Stomach (tissue), 19 donors: ENCODE measurements at places on chromosomes 2 and 18. TPM values are rescaled to one million over a fixed set of nuclear protein-coding genes. Genes with fewer than 3 reads are reported as not detected.

LDAH gene
- total RNA-seq, result 13.3 TPM

LCT gene
- total RNA-seq, result 0.58 TPM

COPS7B gene
- total RNA-seq, result 35.7 TPM

DNA sequence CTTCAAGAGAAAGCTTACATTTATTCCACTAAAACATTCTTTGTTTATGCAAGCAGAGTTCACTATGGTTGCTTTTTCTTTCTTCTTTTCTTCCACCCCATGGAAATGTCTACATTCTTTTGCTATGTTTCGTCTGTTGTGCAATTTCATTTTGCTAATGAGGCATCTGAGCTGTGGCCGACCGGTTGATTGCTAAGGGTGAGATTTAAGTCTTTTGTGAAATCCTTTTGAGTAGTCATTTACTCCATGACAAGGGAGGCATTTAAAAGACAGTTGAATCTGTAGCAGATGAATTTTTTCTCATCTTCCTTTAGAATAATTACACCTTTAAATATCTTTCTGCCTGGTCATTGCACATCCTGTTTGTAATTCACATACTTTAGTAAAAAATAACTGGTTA, 324.1 kb upstream of the THUMPD2 start:
- peak overlapping the region; percentile 11 for H3K27ac ChIP-seq
- H3K4me1 ChIP-seq, result no peaks in the 10 kb centered on the region
- DNase-seq, result no peak
- H3K27me3 ChIP-seq, result no peaks in the 10 kb centered on the region
- H3K4me3 ChIP-seq, result no peak overlapping the region

DNA sequence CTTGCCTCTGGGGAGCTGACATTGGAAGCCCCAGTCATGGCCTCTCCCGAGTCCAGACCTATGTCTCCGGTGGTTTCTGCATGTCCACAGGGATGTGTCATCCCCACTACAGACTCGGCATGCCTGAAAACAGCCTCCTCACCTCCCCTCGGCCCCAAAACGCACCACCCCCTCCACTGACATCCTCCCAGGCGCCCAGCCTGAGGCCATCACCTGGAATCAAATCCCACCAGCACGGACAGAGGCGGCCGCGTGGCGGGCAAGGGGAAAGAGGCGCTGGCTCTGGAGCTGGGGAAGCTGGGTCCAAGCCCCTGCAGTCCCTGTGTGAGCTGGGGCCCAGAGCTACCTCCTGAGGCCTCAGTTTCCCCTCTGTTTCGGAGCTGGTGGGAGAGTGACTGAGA, 69.9 kb upstream of the SMAD7 start:
- H3K36me3 ChIP-seq, result no peaks in the 10 kb centered on the region
- no peaks in the 10 kb centered on the region for H3K4me1 ChIP-seq
- no peaks in the 10 kb centered on the region for H3K27me3 ChIP-seq
- no peak for DNase-seq
- H3K4me3 ChIP-seq, result no peak overlapping the region

- H3K4me1 ChIP-seq, result no peaks in the 10 kb centered on the region
- H3K36me3 ChIP-seq, result no peaks in the 10 kb centered on the region
These were observed 183.4 kb upstream of the SRD5A2 start for GRCh38 chr2:31764169-31764568.

GRCh38 chr2:139876321-139876720, 1096.1 kb upstream of the NXPH2 start:
- no peak overlapping the region for H3K27ac ChIP-seq
- no peaks in the 10 kb centered on the region for H3K4me1 ChIP-seq
- H3K36me3 ChIP-seq, result no peaks in the 10 kb centered on the region
- H3K27me3 ChIP-seq, result no peaks in the 10 kb centered on the region

DNA sequence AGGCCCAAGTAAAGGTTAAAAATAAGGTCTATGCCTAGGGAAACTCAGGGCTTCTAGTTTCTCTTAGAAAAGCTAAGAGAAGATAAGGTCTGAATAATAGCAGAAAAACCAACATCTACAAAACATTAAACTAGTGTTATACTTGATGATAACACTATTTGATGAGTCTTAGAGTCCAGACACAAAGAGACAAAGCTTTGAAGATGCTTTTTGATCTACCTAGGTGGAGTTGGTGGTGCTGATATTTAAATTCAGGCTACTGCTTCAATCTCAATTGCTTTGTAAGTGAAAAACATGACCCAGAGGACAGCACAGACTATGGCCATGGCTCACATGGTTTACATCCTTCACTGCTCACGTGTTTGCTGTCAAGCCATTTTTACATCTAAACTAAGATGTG, 11.7 kb upstream of the MFF start:
- DNase-seq, result no peak
- no peak overlapping the region for H3K4me3 ChIP-seq
- no peak overlapping the region for H3K27ac ChIP-seq
- H3K36me3 ChIP-seq, result no peaks in the 10 kb centered on the region

GRCh38 chr2:184534986-184535385, 63.3 kb upstream of the ZNF804A start:
- H3K4me1 ChIP-seq, result no peaks in the 10 kb centered on the region
- DNase-seq, result no peak
- H3K36me3 ChIP-seq, result no peaks in the 10 kb centered on the region
- H3K4me3 ChIP-seq, result no peak overlapping the region
- H3K27ac ChIP-seq, result no peak overlapping the region

- no peak overlapping the region for H3K4me3 ChIP-seq
- H3K27me3 ChIP-seq, result no peaks in the 10 kb centered on the region
- H3K36me3 ChIP-seq, result no peaks in the 10 kb centered on the region
- DNase-seq, result no peak
These were observed 303.8 kb upstream of the KLHL14 start for GRCh38 chr18:33076601-33077000.
